Upper lobe of left lung (tissue), 6 donors: ENCODE measurements at places on chromosomes 4 and X.

GRCh38 chr4:73762409-73762808 is 22.0 kb downstream of the CXCL8 start:
- no peak for DNase-seq

DNA sequence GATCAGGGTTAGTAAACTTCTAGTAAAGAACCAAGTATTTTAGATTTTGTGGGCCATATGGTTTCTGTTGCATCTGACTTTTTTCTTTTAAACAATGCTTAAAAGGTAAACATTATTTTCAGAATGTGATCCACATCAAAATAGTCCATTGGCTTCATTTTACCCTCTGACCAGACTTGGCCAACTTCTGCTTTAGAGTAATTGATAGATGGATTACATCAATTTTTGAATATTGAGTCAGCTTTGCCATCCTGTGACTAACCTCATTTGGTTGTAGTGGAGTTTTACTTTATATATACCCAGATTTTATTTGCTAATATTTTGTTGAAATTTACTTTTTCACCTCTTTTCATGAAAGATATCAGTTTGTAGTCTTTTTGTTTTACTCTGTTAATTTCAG is 559.8 kb downstream of the TLL1 start:
- no peak for DNase-seq

- DNase-seq: no peak
These were observed 553 bp upstream of the MED28 start for GRCh38 chr4:17613761-17614415.

GRCh38 chr4:82543131-82543530 is 18.7 kb downstream of the TMEM150C start:
- DNase-seq: no peak

GRCh38 chrX:12292996-12293765 is 154.9 kb downstream of the FRMPD4 start:
- DNase-seq: no peak

GRCh38 chrX:34341258-34341657 is 209.1 kb upstream of the FAM47A start:
- no peak for DNase-seq

DNA sequence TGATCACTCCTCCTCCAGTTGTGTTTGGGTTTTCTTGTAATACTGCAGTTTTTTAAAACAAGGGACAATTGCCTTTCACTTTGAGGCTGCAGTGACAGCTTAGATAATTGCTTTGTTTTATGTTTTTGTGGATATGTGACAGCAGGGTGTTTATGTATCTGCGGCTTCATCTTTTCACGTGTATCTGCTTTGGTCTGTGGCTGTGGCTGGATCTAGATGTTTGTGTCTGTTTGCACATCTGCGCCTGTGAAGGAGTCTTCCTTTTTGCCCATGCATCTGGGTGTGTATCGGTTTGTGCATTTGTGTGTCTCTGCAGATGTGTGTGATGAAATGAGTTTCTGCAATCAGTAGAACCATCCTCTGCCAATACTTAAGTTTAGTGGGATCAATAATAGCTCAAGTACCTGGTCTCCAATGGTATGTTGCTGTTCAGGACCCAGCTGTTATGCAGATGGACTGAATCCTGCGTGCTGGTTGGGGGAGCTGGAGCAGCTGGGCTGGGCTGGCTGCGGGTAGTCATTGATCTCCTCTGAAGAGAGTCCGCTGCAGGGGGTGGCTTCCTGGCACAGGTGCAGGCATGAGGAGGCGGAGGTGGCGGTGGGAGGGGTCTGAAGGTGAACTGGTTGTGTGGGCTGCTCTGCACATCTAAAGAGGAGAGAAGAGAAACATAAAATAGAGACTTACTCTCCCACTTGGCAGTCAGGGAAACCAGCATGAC is 390.3 kb downstream of the SH2D1A start:
- DNase-seq: no peak

GRCh38 chrX:31931225-31931624 is 859.4 kb upstream of the FTHL17 start:
- DNase-seq: no peak

DNA sequence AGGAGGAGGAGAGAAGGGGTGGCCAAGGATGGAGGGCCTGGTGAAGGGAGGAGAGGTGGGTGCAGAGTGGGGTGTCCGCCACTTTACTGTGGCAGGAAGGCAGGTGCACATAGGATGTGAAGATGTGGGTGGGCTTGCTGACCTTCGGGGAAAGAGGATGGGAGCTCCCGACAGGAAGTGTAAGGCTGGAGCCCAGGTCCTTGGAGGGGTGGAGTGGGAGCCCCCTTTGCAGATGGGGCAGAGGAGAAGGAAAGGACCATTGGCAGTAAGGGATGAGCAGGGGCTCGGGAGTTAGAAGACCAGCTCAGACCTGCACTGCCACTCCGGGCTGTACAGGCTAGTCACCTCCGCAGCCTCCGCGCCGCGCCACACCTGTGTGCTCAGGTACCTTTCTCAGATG is 89.5 kb downstream of the EVC start:
- no peak for DNase-seq

DNA sequence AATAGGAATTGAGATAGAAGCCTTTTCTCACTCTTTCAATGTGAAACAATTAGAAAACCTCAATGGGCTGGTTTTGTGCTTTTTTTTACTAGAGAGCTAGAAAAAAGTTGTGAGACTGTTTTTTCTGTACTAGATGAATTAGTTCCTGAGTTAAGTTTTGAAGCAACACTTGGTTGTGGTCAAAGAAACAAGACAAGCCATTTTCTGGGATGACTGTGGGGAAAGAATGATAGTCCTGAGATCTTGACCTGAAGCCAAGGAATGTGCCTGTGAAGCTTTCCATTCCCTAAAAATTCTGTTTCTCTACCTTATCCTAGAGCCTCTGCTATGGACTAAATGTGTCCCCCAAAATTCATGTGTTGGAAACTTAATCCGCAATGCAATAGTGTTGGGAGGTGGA is 157.8 kb upstream of the TLL1 start:
- no peak for DNase-seq

DNA sequence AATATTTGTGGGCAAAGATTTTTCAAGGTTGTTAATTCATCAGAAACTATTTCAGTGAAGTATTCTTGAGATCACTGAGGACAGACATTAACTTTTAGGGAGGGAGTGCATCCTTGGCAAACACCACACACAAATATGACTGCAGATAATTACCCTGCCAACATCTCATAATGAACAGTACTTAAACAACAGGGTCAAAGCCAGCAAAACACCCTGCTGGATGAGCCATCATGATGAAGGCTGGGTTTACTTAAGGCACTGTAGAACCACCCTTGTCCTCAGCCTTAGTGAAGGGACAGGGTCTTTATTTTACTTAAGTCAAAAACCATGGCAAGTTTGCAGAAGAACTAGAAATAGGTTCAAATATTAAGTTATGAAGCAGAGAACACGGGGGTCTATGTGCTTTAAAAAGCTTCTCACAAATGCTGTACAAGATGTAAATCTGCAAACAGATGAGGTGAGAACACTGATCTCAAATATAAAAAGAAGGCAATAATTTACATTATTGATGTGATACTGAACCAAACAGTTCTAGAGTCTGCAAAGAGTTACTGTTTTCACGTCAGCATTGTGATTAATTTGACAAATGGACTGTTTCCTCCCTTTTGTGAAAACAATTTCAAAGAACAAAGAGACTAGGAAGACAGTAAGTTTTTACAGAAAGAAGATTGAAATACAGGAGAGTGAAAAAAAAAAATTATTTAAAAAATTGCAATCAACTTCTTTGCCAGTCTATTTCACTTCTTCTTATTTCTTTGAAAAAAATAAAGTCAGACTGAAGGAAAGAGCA is 28.2 kb downstream of the TAPT1 start:
- DNase-seq: no peak

DNA sequence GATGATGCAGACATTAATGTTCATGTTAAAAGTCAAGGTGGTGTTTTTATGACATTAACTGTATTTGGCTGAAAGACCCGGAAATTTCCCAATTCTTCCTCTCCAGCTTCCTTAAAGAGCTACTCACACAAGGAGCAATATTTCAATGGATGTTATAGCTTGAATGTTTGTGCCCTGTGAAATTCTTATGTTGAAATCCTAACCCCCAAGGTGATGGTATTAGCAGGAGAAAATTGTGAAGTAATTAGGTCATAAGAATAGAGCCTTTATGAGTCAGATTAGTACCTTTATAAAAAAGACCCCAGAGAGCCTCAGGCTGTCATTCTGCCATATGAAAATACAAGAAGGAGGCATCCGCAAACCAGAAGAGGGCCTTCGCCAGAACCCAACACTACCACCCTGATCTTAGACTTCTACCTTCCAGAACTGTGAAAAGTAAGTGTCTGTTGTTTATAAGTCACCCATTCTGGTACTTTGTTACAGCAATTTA is 3.6 kb downstream of the TLR1 start:
- no peak for DNase-seq

DNA sequence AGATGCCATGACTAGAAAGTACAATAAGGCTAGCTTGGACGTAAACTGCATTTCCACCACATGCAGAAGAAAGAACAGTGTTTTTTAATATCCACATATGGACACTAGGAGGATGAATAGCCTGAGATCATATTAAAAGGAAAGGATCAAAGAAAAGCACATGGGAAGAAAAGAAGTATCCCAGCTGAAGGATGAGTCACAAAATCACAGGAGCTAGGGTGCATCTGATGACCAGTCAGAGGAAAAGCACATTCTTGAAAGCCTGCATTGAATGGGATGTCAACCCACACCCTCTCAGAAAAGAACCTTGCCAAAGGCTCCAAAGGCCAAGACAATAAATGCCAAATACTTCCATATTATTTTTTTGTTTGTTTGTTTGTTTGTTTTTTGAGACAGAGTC is 56.8 kb upstream of the PRDX4 start:
- no peak for DNase-seq

GRCh38 chr4:152014280-152014679 is 253.5 kb upstream of the GATB start:
- DNase-seq: no peak

- no peak for DNase-seq
These were observed 14.0 kb upstream of the TTC29 start for GRCh38 chr4:146959692-146960091.

DNA sequence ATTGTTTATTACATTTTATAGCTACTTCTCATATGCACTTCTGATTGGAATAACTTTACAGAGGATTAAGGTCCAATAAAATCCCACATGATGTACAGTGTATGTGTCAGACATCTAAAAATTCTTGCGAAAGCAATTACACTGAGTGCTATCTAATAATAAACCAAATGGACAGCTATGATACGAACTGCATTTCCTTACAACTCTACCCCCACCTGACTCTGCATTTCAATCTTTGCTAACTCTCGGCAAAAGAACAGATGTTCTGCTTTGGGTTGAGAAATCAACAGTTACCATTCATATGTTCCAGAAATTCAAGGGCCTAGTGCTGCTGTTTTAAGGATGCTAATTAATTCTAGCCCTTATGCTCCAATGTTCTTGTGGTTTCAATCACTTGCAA is 287.9 kb upstream of the NOCT start:
- no peak for DNase-seq

DNA sequence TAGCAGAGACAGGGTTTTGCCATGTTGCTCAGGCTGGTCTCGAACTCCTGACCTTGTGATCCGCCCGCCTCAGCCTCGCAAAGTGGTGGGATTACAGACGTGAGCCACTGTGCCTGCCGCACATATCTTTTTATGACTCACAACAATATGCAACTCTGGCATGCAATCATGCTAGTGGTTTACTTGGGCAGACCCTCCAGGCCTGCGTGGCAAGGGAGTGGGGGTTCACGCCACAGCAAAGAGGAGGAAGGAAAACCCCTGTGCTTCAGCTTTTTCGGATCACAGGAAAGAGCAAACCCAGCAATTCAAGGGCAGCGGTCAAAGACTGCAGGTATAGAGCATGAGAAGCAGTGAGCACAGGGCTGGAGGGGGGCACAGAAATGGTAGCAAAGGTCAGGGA is 48.3 kb upstream of the CD99 start:
- DNase-seq: no peak

DNA sequence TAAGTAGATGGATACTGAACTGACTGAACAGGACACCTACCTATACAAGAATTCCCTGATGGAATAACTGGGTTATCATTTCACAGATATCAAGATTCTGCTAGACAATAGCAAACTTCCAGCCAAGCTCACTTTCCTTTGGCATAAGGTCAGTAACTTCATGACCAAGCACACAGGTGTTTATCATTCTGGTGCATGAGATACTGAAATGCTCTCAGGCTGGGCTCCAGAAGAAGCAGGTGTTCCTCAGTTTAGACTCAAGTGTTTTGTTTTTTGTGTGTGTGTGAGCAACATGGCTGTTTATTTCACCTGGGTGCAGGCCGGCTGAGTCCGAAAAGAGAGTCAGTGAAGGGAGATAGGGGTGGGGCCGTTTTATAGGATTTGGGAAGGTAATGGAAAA is 201.5 kb upstream of the SPOCK3 start:
- DNase-seq: no peak

- DNase-seq: no peak
These were observed 7.3 kb downstream of the SHOX start for GRCh38 chrX:637660-638481.
